ENCODE measurements at places on chromosomes 3 and 15. TPM values are rescaled to one million over a fixed set of nuclear protein-coding genes. Genes with fewer than 3 reads are reported as not detected.

Gene UBE2Q2
- total RNA-seq = 26.1 TPM

- peaks cover 58% of the 10 kb centered on the region for H3K36me3 ChIP-seq
- H3K4me3 ChIP-seq = no peak overlapping the region
- DNase-seq = no peak
- H3K27me3 ChIP-seq = no peaks in the 10 kb centered on the region
Measured at GRCh38 chr15:42182961-42183360, 25.1 kb downstream of the VPS39 start.

- no peak for DNase-seq
- H3K4me1 ChIP-seq = peaks cover 26% of the 10 kb centered on the region
- H3K36me3 ChIP-seq = no peaks in the 10 kb centered on the region
- no peak overlapping the region for H3K27ac ChIP-seq
- no peaks in the 10 kb centered on the region for H3K27me3 ChIP-seq
- no peak overlapping the region for H3K4me3 ChIP-seq
Measured at GRCh38 chr3:69203631-69204314, 81.4 kb upstream of the LMOD3 start.

DNA sequence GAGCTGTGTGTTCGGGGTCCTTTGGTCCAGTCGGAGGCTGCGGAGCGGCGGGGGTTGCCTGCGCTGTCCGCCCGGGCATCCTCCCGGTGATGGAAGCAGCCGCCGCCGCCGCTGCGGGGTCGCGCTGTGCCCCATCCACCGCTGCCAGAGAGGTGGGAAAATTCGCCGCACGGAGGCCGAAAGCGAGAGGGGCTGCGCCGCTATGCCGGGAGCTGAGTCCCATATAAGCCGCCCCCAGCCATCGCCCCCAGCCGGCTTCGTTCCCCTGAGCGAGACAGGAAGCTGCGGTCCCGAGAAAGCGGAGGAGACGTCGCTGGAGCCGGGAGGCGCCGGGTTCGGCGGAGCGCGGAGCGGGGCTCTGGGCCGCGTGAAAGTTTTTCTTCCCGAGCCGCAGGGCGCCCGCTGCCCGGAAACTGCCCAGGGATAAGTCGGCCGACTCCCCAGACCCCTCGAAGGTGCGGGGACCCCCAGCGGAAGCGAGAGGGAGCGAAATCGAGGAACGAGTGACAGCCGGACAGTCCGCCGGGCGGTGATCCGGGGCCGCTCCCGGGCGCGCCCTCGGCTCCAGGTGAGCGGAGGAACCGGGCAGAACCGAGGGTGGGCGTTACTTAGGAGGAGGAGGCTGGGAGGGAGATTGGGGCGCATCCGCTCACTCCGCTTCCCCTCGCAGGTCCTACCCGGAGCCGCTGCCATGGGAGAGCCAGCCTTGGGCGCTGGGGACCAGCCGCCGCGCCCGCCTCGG lies 574 bp downstream of the CHST2 start:
- no peak overlapping the region for H3K27ac ChIP-seq
- peak overlapping the region; percentile 81 for H3K4me3 ChIP-seq
- peak; percentile 57 for DNase-seq
- peaks cover 22% of the 10 kb centered on the region for H3K27me3 ChIP-seq
- H3K36me3 ChIP-seq = peaks cover 4% of the 10 kb centered on the region

- H3K4me1 ChIP-seq = no peaks in the 10 kb centered on the region
- H3K4me3 ChIP-seq = no peak overlapping the region
- no peaks in the 10 kb centered on the region for H3K27me3 ChIP-seq
- no peak overlapping the region for H3K27ac ChIP-seq
- no peak for DNase-seq
Measured at GRCh38 chr3:132637590-132637989, 22.0 kb downstream of the ACAD11 start.

Gene ATP13A5
- not detected for total RNA-seq

Gene IQCH
- total RNA-seq = 1.9 TPM

All from WTC11 (cell line).